ENCODE measurements at places on chromosomes 16 and 17.

GRCh38 chr17:9986754-9987382 lies 81.8 kb upstream of the RCVRN start:
- no peak for DNase-seq

DNA sequence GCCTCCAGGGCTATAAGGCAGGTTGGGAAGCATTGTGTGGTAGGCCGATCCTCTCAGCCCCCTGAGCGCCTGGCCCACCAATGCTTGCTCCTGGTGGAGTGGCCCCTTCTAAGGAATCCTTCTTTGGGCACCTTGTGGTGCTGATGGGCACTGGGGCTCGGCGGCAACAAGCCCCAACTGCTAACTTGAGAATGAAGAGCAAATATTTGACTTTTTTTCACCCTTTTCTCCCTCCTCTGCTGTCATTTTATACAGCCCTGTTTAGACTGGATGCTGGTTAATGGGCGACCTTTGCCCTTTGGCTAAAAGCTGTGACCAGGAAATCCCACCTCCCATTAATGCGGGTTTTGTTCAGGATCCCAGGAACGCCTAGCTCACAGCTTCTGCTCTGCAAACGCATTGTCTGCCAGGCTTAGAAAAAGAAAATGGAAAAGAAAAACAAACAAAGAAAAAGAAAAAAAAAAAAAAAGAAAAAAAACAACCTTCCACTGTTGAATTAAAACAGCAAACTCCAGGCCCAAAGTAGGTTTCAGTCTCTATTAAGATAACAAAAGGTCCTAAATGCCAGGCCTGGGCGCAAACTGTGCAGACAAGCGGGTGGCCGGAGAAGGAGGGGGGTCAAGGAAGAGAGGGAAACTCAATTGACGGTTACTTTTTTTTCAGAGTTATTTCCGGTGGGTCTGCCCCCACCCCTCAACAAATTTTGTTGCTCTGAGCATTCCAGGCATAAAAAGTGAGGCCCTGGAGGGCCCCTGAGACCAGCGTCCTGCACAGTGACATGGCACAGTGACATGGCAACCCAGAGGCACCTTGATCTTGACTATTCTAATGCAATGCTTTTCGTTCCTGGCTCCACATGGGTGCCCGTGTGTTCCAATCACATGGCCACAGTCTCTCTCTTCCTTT lies 301.4 kb downstream of the MAF start:
- no peak for DNase-seq

DNA sequence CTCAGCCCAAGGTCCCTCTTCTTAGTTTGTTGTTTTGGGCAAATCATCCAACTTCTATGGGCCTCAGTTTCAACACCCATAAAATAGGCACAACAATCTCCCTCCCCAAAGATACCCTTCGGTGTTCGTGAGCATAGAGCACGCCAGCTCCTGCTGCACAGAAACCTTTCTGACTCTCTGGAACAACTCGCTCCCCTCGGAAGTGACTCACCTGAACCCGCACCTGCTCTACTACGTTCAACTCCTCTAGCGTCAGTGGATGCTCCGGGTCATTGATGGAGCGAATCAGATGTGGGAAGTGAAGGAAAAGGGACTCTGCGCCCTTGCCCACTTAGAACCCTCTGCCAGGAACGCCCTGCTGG lies 445 bp downstream of the CIAO2B start:
- DNase-seq: peak; percentile 52

GRCh38 chr17:75524970-75525805 lies at the start of gene LLGL2:
TSS of gene LLGL2 (plus strand) at chr17:75525697. CDS start at chr17:75543427, 17,730 bp downstream.
- DNase-seq: peak; percentile 78

DNA sequence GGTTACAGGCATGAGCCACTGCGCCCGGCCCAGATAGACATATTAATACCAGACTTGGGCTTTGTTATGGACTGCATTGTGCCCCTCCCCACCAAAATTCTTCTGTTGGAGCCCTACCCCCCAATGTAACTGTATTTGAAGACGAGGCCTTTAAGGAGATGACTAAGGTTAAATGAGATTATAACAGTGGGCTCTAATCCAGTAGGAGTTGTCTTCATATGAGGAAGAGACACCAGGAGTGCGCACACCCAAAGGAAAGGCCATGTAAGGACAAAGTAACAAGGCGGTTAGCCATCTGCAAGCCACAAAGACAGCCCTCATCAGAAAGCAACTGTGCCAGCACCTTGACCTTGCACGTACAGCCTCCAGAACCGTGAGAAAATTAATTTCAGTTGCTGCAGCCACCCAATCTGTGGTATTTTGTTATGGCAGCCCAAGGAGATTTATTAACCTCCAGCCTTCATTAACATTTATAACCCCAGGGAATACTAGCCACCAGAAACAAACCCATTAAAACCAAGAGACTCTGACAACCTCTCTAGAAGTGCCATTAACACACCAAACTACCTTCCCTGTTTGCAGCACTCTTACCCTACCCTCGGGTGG lies 107.6 kb downstream of the TTC19 start:
- DNase-seq: no peak

Data from stimulated activated CD4-positive, alpha-beta T cell treated with anti-CD3 and anti-CD28 coated beads, Interleukin-12 subunit alpha, Interleukin-12 subunit beta, amount 100 ng/mL, for 4 hours (primary cell).